Stimulated activated CD4-positive, alpha-beta T cell treated with anti-CD3 and anti-CD28 coated beads, Interleukin-15, amount 100 ng/mL, for 1 hour (primary cell): ENCODE measurements at places on chromosomes 13 and 19.

GRCh38 chr19:15262011-15262410 is 29.8 kb upstream of the EPHX3 start:
- no peak for DNase-seq

DNA sequence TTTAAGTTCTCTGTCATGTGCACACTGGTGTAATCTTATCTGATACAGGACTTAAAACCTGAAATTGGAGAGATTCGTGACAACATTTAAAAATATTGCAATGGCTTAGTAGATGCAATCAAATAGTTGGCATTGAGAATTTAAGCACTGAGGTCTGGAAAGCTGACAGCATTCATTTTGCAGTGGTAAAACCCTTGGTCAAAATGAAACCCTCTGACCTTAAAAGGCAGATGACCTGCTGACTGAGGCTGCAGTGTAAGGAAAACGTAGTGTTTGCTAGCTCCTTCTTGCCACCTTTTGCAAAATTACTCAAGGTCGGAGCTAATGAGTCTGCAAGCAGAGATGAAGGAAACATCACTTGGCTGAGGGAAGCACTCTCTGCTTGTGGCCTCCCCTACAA is 150.6 kb downstream of the KCTD12 start:
- DNase-seq = no peak

DNA sequence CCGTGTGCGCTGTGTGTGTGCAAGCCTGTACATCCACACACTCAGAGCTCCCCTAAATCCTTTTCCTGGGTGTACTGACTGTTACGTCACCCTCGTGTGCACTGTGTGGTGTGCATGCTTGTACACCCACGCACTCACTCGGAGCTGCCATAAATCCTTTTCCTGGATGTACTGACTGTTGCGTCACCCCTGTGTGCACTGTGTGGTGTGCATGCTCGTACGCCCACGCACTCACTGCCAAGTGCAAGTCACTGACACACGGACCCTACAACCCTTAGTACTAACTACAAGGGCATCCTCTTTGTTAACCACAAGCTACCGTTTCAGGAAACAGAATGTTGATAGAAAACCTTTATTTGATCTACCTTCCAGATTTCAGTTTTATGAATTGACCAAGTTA is 983.4 kb downstream of the EFNB2 start:
- no peak for DNase-seq

DNA sequence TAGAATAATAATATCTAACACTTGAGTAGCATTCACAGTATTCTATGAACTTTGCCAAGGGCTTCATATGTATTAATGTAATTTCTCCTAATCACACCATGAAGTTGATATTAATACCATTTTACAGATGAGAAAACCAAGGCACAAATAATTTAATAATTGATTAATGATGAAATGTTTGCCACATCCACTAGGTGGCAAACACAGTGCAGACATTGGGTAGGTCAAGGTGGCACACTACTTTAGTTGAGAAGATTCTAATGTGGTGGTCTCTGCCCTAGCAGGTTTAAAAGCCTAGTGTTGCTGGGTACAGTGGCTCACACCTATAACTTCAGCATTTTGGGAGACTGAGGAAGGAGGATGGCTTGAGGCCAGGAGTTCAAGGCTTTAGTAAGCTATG is 412.4 kb downstream of the SUCLA2 start:
- no peak for DNase-seq

DNA sequence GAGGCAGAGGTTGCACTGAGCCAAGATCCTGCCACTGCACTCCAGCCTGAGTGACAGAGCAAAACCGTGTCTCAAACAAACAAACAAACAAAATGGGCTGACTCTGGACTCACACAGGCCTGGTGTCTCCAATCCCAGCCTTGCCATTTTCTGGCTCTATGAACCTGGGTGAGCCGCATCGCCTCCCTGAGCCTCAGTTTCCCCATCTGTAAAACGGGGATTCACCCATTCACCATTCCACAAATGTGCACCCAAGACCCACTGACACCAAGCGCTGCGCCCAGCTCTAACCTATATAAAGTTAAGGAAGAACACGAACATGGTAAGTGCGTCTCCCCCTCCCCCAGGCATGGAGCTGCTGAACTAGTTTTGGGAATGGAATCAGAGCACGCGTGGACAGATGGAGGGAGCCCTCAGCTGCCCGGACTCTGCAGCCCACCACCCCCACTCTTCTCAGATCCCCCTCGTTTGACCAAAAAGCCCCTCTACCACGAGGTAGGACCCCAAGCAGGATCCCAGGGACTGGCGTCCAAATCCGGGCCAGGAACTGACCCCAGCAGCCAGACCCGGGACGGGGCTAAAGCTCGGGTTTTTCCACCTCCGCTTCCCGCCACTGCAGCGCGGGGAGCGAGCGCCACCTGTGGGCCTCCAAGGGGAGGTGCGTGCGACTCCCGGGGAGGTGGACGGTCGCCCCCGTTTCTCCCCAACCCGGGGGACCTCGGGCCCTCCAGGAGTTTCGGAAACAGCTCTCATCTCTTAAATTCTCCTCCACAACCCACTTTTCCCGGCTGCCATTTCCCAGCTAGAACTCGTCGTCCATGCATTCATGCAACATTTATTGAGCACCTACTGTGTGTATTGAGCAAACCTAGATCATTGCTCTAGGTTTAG is 33.0 kb upstream of the ADGRE5 start:
- peak; percentile 51 for DNase-seq

- DNase-seq = no peak
Measured at GRCh38 chr13:43309311-43309710, 285.9 kb downstream of the DNAJC15 start.

- DNase-seq = no peak
Measured at GRCh38 chr19:49441210-49441959, at the start of gene SLC17A7. Gene SLC17A7 (minus strand): TSS chr19:49441527. CDS start chr19:49441379, 148 bp downstream.

GRCh38 chr19:30870876-30871275 is 478.4 kb downstream of the TSHZ3 start:
- no peak for DNase-seq

DNA sequence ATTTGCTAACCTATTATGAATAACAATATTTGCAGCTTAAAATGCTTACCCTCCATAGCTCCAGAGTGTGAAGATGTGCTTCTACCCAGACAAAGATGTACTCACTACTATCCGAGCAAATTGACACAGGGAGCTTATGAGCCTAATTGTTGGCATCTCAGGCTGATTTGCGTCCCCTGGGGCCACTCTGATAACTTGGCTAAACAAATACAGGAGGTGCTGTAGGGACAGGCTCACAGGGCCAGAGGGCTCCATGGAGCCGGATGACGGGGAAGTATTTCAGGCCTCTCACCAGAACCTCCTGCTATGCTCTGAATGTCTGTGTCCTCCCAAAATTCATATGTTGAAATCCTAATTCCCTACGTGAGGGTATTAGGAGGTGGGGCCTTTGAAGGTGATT is 26.7 kb upstream of the C19orf12 start:
- no peak for DNase-seq

DNA sequence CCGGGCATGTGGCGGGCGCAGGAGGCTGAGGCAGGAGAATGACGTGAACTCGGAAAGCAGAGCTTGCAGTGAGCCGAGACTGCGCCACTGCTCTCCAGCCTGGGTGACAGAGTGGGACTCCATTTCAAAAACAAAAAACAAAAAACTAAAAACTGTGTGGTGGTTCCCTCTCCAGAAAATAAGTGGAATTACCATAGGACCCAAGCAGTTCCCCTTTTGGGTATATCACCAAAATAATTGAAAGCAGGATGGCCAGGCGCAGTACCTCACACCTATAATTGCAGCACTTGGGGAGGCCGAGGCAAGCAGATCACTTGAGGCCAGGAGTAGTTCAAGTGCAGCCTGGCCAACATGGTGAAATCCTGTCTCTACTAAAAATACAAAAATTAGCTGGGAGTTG is 15.7 kb upstream of the LDLR start:
- no peak for DNase-seq

GRCh38 chr19:11041966-11042627 is 47.2 kb upstream of the LDLR start:
- no peak for DNase-seq

GRCh38 chr19:4547303-4548237 is 7.7 kb upstream of the LRG1 start:
- no peak for DNase-seq

GRCh38 chr13:22839603-22840530 is 340.9 kb upstream of the SGCG start:
- no peak for DNase-seq

- no peak for DNase-seq
Measured at GRCh38 chr13:98785405-98785804, 32.9 kb upstream of the SLC15A1 start.

DNA sequence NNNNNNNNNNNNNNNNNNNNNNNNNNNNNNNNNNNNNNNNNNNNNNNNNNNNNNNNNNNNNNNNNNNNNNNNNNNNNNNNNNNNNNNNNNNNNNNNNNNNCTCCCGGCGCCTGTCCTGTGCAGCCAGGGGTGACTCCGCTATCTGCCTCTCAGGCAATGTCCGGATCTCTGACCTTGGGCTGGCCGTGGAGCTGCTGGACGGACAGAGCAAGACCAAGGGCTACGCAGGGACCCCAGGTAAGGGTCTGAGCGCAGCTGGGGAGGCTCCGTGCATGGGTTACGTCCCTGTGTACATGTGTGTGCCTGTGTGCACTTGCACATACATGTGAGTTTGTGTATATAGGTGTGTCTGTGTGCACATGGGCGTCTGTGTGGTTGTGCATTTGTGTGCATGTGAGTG is 36.1 kb upstream of the TMEM255B start:
- no peak for DNase-seq

DNA sequence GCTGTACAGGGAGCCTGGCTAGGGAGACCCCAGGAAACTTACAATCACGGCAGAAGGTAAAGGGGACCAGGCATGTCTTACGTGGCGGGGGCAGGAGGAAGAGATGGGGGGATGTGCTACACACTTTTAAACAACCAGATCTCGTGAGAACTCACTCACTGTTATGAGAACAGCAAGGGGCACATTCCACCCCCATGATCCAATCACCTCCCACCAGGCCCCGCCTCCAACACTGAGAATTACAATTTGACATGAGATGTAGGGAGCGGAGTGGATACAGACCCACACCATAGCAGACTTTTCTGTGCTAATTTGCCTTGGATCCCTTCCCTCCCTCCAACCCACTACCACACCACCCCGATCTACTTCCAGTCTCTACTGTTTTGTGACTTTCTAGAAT is 106.7 kb upstream of the PEG3 start:
- no peak for DNase-seq

DNA sequence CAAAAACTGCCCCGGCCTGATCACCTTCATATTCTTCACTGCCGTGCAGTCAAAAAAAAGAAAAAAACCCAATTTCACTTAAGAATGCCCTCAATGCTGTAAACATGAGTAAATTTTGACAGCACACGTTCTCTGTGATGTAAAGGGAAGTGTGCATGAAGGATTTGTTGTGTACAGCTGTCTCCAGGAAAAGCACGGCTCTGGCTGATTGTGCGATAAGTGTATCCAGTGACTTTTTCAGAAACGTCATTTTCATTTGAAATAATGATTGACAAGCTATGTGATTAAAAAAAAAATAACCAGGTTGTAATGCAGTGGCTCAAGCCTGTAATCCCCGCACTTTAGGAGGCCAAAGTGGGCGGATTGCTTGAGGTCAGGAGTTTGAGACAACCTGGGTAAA is 39.6 kb downstream of the ANKRD10 start:
- no peak for DNase-seq

DNA sequence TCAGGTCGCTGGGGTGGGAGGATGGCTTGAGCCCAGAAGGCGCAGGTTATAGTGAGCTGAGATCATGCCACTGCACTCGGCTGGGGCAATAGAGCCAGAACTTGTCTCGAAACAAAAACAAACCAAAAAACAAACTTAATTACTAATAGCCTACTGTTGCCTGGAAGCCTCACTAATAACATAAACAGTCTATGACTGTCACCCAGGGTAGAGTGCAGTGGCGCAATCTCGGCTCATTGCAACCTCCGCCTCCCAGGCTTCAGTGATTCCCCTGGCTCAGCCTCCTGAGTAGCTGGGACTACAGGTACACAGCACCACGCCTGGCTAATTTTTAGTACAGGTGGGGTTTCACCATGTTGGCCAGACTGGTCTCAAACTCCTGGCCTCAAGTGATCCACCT is 18.0 kb downstream of the CATSPERD start:
- no peak for DNase-seq

GRCh38 chr13:66659286-66659685 is 570.9 kb downstream of the PCDH9 start:
- DNase-seq = no peak

GRCh38 chr13:27280009-27280656 is 9.5 kb downstream of the RASL11A start:
- DNase-seq = no peak

DNA sequence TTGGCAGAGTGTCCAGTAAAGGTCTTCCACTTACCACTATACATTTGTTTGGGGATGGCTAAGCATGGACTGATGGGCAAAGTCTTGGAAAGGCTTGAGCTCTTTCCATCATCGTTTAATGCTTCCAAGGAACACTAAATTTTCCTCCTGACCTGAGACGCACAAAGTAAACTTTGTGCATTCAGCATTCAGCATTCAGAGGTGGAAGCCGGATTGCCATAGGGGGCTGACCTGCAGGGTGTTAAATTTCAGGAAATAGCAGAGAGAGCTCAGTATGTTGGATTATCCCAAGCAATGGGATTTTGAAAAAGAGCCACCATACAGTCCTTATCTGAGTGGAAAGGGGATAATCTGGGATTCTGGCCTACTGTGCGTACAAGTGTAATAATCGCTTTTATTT is 14.0 kb downstream of the ZNF552 start:
- DNase-seq = no peak
